ENCODE measurements at places on chromosomes 6 and 20.

DNA sequence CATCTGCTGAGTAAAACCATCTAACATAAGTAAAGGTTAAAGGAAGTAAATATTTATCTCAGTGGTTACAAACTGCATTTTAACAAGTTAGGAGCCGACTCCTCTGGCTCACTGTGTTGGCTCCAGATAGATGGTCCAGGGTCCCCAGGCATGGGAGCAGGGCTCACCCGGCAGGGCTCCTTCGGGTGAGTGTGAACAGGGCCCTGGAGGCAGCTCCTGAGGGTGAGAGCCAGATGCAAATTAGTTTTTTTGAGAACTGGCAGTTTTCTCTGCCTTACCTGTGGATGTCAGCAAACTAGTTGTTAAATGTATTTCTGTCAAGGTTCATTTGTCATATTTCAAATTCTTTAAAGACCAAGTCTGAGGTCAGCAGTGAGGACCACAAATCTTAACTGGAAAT is 21.5 kb downstream of the TPBG start:
- DNase-seq, result no peak

GRCh38 chr6:39791311-39791710 is 865 bp upstream of the DAAM2 start:
- no peak for DNase-seq

DNA sequence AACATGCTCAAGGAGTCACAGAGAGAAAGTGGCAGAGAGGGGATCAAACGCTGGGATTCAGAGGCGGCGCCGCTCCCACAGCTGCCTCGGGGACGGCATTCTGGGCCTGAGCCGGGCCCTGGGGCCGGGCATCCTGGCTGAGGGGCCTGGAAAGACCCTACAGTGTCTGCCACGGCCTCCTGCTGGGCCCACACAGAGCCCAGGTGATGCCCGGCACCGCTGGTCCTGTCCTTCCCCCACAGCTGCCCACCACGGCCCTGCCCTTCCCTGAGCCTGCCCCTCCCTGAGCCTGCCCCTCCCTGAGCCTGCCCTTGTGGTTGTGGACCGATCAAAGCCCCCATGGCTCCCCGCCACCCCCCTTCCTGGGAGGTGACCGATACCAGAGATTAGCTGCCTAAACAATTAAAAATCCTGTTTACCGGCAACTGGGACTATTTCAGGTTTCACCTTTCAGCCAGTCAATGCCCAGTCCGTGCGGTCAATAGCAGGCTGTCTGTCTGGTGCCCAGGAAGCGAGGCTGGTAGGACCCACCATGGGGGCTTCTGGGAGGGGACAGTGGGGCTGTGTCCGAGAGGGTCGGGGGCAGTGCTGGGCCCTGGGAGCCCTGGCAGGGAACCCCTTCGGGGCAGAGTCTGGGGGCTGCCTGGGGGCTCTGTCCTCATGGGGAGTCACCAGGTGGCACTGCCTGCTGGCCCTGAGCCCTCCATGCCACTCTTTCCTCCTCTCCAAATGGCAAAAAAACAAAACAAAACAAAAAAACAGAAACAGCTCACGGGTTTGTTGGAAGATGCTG is 55.4 kb upstream of the GATA5 start:
- no peak for DNase-seq

DNA sequence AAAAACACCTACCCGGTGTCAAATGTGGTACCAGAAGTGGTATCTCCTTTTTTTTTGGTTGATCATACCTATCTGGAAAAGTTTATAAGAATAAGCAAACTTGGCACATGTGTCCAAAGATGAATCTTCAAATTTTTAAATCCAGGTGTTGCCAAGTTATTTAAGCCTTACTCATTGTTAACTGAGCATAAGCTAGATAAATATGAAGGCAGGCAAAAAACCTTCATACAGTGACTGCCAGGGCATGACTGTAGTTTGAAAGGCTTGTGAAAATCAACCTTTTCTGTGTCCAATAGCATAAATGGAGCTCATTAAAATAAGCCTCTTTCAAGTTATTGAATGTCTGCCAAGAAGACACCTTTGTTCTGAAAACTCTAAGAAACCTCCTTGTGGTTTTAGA is 699.2 kb downstream of the DOK5 start:
- no peak for DNase-seq

DNA sequence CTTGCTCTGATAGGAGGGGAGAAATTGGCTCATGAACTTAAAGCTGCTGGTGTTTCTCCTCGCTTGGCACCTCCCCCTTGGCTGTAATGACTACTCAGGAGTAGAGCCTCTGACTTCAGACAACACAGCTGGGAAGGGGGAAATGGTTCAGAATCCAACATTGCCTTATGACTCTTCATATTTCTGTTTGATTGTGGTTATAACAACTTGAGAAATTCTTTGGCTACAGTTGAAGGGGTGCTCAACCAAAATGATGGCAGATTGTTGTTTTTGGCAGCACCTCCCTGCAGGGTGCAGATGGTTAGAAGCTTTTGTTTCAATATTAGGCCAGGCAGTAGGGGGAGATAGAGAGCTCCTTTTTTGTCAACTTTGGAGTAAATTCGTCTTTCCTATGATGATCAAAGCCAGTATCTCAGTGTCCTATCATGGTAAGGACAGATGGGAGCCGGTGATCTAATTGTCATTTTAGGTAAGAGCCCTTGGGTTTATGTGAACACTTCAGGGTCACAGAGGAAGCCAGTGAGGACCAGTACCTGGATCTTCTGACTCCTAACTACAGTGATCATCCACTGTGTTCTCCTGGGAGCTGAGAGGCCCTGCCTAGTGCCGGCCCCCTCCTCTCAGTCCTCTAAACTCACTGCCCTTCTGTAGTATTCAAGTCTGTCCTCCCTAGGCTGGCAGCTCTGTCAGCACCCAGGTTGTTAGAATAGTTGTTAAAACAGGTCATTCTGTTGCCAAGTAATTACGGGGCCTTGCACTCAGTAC is 39.9 kb downstream of the RPRD1B start:
- DNase-seq, result peak; percentile 89

GRCh38 chr6:41374618-41375590 is 39.5 kb downstream of the NCR2 start:
- no peak for DNase-seq

DNA sequence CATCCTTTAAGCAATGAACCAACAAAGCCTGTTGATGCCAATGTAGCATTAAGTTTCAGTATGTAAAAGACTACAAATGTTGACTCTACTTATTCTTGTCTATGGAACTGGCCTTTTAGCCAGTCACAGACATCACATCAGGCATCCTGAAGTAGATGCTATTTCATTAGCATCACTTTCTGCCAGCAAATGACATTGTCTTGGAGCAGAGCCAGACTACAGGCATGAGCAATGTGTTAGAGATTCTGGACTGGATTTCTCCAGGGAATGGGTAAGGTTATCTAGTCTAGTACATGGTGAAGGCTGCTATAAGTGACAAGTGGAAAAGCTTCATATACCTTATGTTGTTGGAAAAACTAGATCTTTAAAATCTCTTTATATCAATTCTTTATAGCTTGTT is 142.9 kb downstream of the ADGRB3 start:
- no peak for DNase-seq

DNA sequence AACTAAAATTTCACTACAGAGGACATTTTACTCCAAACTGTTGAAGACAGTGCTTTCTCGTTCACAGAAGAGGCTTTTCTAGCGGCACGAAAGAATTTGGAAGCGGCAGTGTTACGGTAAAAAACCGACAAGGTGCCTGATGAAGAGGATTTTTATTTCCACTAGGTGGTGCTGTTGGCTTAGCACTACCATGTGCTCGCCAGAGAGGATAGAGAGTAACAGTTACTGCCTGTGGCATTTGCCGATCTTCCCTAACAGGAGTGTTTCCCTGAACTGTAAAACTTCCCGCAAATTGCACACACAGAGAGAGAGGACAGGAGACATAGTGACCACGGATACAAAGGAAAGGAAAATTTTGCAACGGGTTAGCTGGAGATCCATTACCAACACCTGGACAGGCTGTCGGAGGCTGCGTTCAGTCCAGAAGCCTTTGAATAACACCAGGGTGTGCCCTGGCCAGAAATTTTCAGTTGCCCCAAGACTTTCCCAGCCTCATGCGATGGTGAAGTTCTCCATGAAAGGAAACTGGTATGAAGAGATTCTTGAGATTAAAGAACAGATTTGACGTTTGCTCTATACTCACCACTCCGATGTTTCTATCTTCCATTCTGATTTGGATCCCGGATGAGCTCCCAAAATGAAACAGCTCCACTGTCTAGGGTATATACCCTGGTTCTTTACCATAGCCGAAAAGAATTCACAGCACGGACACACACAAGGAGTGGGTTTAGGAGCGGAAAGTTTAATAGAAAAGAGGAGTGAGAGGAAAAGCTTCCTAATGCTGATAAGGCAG is 48.1 kb downstream of the HLA-DPB1 start:
- DNase-seq, result peak; percentile 78

DNA sequence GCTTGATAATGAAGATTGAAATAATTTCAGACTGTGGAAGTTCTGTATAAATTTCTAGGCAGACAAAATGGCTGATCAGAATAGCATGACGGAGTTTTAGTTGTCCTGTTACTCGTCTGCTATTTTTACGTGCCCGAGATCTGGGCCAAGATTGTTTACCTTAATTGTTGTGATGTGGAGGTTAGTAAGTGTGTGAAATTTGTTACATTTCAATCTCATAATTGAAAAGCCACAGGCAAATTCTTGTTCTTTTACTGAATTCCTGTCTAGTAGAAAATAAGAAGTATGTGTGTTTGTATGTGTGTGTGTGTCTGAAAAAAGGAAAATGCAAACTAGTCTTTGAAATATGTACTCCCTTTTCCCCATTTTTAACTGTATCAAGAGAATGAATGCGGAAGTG is 115.2 kb downstream of the UTRN start:
- DNase-seq, result no peak

DNA sequence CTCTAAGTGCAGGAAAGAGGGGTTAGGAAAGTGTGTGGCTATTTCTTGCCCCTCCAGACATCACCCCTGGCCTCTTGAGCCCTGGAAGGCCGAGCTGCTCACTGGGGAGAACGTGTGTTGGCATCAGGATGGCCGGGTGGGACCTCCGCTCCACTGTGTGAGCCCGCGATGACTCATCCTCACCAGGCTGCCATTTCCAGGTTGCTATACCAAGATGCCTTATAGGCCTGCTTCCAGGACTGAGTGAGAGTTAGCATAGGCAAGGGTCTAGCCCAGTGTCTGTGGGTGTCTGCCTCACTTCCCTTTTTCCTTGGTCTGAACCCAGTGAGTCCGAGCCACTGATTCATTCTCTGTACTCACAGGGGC is 105.0 kb downstream of the MRPL14 start:
- DNase-seq, result peak; percentile 58

GRCh38 chr6:64037427-64037826 is 401.8 kb downstream of the PHF3 start:
- DNase-seq, result no peak

GRCh38 chr20:9490161-9490560 is 24.2 kb upstream of the LAMP5 start:
- DNase-seq, result no peak

DNA sequence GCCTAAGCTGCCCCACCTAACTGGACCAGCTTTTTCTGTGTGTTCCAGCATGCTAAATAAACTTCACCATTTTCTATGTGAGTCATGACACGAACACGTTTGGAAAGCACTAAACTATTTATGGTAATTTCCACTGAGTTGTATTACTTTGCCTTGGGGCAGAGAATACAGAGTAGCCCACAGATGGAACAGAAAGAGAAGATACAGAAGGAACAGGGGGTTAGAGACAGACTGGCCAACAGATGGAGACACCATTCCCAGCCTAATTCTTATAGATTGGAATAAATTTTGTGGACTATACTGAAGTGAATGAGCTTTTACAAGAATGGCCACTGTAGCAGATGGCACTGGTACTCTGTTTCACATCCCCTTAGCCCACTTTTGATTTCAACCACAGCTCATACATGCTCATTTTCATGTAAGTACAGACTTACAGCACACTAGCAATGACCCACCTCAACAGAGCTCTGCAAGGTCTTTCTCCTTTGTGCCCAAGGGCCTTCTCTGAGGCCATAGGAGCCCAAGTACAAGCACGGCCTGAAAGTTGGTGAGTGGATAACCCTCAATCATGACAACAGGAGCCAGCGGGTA is 13.1 kb upstream of the NT5DC1 start:
- no peak for DNase-seq

DNA sequence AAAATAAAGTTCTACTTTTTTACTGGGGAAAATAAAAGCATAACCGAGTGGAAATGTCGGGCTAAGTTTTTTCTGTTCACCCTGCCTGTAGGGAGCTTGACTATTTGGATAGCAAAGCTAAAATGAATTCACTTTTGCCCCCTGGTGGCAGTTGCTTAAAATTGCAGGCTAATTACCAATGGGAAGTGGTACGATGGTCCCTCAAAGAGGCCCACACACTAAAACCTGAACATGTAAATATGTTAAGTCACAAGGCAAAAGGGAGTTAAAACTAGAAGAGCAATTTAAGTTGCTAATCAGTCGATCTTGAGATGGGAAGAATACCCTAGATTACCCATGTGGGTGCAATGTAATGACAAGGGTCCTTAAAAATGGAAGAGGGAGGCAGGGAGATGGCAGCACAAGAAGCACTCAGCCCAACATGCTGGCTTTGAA is 916 bp upstream of the SUN5 start:
- peak; percentile 27 for DNase-seq

- DNase-seq, result no peak
Measured at GRCh38 chr6:167733740-167734661, 92.7 kb upstream of the AFDN start.

DNA sequence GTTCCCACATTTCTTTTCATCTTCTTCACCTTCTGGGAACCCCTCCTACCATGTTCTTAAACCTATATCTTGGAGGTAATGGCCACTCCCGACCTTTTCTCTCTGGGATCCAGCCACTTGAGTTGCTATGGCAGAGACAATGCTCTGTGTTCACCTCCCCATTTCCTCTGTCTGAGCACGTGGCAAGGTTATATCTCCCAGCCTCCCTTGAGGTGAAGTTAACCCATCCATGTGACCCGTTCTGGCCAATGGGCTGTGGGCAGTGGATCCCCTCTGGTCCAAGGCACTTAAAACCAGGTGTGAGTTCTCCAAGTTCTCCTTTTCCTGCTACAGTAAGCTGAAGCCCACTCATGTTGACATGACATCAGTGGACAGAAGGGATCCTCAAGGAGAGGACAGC is 261.4 kb downstream of the LRFN2 start:
- no peak for DNase-seq

GRCh38 chr6:127514773-127515227 is 4.3 kb downstream of the MTCL3 start:
- no peak for DNase-seq

GRCh38 chr20:32204205-32205109 is 3.1 kb downstream of the PLAGL2 start:
- DNase-seq, result peak; percentile 69

- DNase-seq, result peak; percentile 53
Measured at GRCh38 chr20:23049201-23050075, at the start of gene THBD. Gene THBD (minus strand): TSS chr20:23049672. CDS start chr20:23049504, 168 bp downstream.

DNA sequence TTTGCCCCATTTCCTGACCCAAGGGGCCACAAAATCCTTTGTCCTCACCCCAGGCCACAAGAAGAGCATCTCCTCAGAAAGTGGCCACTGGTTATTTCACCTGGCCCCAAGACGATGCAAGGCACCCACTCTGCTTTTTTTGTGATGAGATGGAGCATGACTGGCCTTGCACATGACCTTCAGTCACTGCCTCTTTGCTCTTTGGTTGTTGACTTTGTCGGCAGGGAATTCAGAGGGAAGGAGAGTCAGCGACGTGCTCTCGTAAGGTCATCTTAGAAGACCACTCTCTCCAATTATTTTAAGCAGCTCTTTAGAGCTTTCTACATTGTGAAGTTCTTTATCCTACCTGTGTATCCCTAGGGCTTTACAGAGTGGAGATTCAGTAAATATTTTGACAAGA is 306.7 kb downstream of the PLCB1 start:
- no peak for DNase-seq

- no peak for DNase-seq
Measured at GRCh38 chr20:12555369-12555768, 453.4 kb upstream of the SPTLC3 start.
